Endodermal cell (in vitro differentiated cells): ENCODE measurements at places on chromosomes 11 and 22.
A peak's percentile ranks its signal among the peaks of the same experiment; 100 is the strongest.

- no peaks in the 10 kb centered on the region for H3K27me3 ChIP-seq
- H3K4me3 ChIP-seq: no peak overlapping the region
- no peak for DNase-seq
These were observed 12.1 kb upstream of the APOA1 start for GRCh38 chr11:116849486-116849885.

- no peaks in the 10 kb centered on the region for H3K36me3 ChIP-seq
- H3K27me3 ChIP-seq: no peaks in the 10 kb centered on the region
- H3K4me3 ChIP-seq: no peak overlapping the region
These were observed 564.1 kb downstream of the CNTN5 start for GRCh38 chr11:99584830-99585229.

DNA sequence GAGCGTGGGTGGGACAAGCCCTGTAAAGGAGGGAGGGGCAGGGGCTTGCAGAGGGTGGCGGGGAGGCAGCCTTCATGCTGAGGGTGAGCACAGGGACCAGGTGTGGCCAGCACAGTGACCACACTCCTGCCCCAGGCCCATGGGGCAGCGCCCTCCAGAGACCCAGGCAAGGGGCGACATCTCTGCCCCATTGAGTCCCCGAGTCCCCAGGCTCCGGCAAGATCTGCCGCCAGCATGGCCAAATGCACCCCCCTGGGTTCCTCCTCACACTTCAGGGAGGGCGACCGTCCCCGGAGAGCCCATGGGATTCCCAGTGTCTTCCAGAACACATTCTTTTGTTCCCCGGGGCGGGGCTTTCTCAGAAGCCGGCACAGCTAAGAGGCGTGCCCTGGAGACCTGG lies 362.5 kb downstream of the TBC1D22A start:
- no peak overlapping the region for H3K4me3 ChIP-seq
- H3K36me3 ChIP-seq: no peaks in the 10 kb centered on the region
- no peak for DNase-seq
- no peaks in the 10 kb centered on the region for H3K4me1 ChIP-seq

DNA sequence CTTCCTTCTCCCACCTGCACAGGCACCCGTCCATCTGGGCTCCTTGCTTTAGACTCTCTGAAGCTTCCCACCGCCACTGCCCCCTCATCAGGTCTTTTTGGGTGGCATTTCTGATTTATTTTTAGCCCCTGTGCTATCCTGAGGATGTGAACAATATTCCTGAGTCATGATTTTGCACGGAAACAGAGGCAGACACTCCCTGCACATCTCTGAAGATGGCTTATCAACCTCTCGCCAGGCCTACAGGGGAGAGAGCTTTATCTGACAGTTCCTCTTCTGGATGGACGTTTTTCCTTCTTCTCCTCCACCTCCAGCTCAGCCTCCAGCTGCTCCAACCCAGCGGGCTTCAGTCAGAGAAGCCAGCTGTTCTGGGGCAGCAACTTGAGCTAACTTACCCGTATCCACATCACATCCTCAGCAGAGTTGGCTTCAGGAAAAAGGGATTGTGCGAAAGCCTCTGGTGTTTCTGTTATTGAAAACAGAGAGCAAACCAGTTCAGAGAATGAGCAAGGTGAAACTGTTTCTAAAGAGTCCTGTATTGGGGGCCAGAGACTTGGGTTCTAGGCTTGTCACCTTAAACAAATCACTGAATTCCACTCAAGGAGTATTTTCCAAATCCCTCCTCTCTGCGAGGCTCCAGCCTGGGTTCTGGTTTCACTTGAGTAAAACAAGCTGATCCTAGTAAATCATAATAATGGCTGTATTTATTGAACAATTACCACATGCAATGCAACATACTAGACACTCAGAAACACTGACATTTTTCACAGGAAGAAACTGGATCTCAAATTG lies 33.1 kb upstream of the ETS1 start:
- no peak overlapping the region for H3K4me3 ChIP-seq
- peaks cover 38% of the 10 kb centered on the region for H3K27me3 ChIP-seq
- peak; percentile 28 for DNase-seq
- H3K4me1 ChIP-seq: no peaks in the 10 kb centered on the region
- no peaks in the 10 kb centered on the region for H3K36me3 ChIP-seq

DNA sequence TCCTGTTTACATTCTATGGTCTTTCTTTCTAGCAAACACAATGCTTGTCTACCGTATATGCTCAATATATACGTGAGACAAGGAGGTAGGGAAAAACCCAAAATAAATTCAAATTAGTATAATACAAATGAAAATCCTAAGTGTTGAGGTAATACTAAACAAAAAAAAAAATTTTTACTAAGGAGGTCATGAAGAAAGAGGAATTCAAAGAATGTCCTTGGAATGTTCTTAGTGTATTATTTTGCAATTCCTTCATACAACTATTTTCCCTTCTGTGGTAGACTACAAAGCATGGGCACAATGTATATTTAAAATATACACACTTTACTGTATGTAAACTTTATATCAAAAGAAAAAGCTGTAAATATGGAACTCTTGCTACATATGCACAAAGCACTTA lies 36.4 kb downstream of the PIK3C2A start:
- H3K36me3 ChIP-seq: peaks cover 41% of the 10 kb centered on the region
- no peaks in the 10 kb centered on the region for H3K4me1 ChIP-seq
- no peak for DNase-seq
- H3K27me3 ChIP-seq: no peaks in the 10 kb centered on the region
- no peak overlapping the region for H3K27ac ChIP-seq
- H3K4me3 ChIP-seq: no peak overlapping the region

DNA sequence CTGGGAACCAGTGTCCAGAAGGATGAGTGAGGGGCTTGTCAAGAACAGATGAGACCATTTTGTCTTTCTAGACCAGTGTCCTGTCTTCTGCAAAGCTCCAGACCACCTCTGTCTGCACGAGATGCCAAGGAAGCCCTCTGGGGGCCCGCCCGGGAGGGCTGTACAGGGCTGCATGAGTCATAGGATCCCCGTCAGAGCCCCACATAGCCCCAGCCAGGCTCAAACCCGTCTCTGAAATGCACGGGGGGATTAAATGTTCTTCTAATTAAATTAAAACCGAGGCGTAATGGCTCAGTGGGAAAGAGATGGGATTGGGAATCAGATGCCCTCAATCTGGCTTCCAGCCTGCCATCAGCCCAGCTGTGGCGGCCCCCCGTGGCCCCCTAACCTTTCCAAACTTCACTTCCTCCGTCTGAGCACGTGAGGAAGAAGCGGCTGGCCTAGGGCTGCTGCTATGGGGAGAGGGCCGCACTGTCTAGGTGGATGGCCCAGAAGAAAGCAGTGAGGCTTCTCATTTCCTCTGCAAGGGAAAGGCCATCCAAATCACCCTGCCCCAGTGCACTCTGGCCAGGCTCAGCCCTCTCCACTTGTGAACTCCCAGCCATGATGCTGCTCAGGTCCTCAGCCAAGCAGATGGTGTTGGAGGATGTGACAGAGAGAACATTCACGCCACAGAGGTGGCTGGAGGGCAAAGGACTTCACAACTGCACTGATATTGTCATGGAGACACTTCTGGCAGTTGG lies 32.8 kb downstream of the KCNQ1OT1 start:
- no peaks in the 10 kb centered on the region for H3K27me3 ChIP-seq
- DNase-seq: peak; percentile 21
- no peak overlapping the region for H3K27ac ChIP-seq
- H3K4me3 ChIP-seq: no peak overlapping the region
- peaks cover 20% of the 10 kb centered on the region for H3K36me3 ChIP-seq
- no peaks in the 10 kb centered on the region for H3K4me1 ChIP-seq

DNA sequence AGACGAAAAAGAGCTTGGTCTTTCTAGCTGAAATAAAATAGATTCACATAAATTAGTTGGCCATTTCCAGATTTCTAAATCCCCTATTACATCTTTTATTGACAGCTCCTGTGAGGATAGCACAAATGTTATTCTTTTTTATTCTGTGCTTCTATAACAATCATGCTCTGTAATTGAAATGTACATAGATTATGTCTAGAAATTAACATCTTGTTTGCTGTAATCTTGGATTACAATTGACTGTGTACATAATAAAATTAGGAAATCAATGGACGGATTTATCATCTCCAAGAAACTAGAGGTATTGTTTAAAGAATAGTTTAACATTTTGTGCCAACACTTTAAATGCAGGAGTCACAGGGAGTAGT lies 31.2 kb downstream of the IMMP1L start:
- H3K27me3 ChIP-seq: no peaks in the 10 kb centered on the region
- H3K4me3 ChIP-seq: no peak overlapping the region
- no peaks in the 10 kb centered on the region for H3K36me3 ChIP-seq
- no peak overlapping the region for H3K27ac ChIP-seq

DNA sequence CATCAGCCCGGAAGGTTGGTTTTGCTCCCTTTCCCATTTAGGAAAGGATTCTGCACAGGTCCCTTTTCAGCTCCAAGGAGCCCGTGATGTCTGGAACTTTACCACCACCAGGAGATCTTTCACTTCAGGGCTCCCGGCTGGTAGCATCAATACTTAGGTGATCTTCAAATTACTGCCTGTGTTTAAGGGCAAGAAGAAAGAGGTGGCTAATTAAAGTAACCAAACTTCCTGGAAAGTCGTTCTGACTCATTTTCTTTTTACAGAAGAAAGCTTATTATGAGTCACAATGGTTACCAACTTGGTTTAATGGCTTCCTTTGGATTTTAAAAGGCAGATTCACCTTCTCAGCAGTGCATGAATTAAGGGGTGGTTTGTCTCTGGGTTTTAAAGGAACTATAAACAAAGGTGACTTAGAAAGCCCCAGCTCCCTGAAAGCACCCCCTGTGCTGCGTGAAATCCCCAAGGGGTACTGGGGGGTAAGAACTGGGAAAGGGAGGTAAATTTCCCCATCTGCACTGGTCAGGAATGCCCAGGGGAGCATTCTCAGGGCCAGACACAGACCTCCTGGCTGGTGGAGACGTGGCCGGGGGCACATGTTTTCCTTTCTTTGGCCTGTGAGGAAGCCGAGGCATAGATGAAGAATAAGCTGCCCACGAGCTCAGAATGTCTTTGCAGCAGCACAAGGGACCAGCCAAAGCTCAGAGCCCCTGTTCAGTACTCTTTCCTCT lies 8.8 kb downstream of the POU2F3 start:
- H3K4me3 ChIP-seq: no peak overlapping the region
- H3K4me1 ChIP-seq: no peaks in the 10 kb centered on the region
- no peak overlapping the region for H3K27ac ChIP-seq
- H3K36me3 ChIP-seq: no peaks in the 10 kb centered on the region
- H3K27me3 ChIP-seq: no peaks in the 10 kb centered on the region

DNA sequence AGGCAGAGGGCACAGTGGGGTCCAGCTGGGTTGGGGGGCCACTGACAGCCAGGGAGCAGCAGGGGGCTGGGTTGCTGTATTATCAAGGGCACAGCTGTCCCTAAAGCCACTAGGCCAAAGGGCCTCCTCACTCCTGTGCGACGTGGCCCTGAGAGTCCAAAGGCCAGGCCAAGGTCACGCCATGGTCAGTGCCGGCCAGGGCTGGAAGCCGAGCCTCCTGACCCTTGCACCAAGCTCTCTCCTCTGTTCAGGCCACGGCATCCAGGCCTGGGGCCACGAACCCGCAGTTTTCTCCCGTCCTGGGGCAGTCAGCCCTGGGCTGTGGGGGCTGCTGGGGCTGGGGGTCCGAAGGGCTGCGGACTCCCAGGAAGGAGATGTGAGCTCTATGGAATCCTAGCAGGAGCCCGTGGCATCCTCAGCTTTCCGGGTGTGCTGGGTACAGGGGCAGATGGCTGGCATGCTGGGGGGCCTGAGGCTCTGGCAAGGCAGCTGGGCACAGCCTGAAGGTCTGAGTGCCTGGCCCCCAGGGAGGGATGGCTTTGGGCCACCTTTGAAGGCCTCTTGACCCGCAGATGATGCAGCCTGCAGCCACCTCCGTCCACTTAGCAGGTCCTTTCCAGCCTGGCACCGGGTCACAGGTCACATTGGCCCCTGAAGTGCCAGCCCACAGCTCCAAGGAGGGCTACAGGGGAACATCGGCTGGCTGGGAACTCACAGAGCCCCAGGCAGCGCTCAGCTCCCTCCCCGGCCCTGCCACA lies 17.3 kb upstream of the PPARA start:
- H3K4me1 ChIP-seq: no peaks in the 10 kb centered on the region
- H3K36me3 ChIP-seq: no peaks in the 10 kb centered on the region
- DNase-seq: no peak
- H3K27me3 ChIP-seq: no peaks in the 10 kb centered on the region

DNA sequence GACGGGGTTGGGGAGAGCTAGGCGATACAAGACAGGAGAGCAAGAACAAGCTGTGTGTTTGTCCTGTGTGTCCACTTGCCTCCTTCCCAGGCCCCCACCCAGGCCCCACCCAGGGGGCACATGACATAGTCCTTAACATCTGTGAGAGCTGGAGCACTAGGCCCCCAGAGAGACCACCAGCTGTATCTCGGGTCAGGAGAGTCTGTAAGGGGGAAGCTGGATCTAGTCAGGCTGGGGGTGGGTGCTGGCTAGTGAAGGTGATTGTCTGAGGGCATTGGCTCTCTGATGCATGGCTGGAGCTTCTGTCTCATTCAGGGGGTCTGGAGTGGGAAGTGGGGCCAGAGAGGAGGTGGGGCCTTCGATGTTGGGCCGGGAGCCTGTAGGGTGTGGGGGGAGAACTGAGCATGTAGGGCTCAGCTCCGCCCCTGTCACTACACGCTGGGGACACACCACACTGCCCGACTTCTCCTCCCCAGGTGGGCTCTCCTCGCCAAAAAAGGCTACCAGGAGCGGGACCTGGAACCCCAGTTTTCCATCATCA lies 571 bp downstream of the P2RX6 start:
- H3K36me3 ChIP-seq: no peaks in the 10 kb centered on the region
- DNase-seq: peak; percentile 42
- no peaks in the 10 kb centered on the region for H3K4me1 ChIP-seq
- no peak overlapping the region for H3K4me3 ChIP-seq

- no peak overlapping the region for H3K4me3 ChIP-seq
- no peaks in the 10 kb centered on the region for H3K36me3 ChIP-seq
- H3K27ac ChIP-seq: no peak overlapping the region
- DNase-seq: peak; percentile 10
- H3K4me1 ChIP-seq: no peaks in the 10 kb centered on the region
These were observed 499.6 kb downstream of the BRD1 start for GRCh38 chr22:49328118-49328475.

GRCh38 chr11:80779905-80780605 lies 1339.2 kb upstream of the TENM4 start:
- H3K4me1 ChIP-seq: no peaks in the 10 kb centered on the region
- no peaks in the 10 kb centered on the region for H3K36me3 ChIP-seq
- H3K27me3 ChIP-seq: no peaks in the 10 kb centered on the region
- peak; percentile 42 for DNase-seq

GRCh38 chr11:31817621-31818424 lies 6.7 kb upstream of the PAX6 start:
- H3K36me3 ChIP-seq: no peaks in the 10 kb centered on the region
- H3K27me3 ChIP-seq: peaks cover 99% of the 10 kb centered on the region
- no peak overlapping the region for H3K27ac ChIP-seq
- peak; percentile 87 for DNase-seq
- peaks cover 3% of the 10 kb centered on the region for H3K4me1 ChIP-seq

DNA sequence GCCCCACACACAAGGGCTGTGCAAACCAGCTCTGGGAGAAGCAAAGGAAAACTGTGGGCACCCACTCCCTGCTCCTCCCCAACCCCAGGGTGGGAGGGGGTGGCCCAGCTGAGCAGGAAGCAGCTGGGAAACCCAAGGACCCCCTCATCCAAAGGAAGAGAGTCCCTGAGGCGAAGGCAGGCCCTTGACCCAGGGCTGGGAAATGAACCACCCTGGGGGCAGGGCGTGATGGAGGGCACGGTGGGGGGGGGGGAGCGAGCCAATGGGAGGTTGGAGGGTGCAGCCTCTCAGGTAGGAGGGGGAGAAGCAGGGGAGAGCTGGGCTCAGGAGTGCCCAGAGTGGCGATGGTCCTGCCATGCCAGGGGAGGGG lies 16.8 kb downstream of the SCN4B start:
- H3K4me3 ChIP-seq: no peak overlapping the region
- no peak for DNase-seq
- no peaks in the 10 kb centered on the region for H3K4me1 ChIP-seq
- peaks cover 6% of the 10 kb centered on the region for H3K27me3 ChIP-seq
